ENCODE measurements at places on chromosomes 7 and 10.

DNA sequence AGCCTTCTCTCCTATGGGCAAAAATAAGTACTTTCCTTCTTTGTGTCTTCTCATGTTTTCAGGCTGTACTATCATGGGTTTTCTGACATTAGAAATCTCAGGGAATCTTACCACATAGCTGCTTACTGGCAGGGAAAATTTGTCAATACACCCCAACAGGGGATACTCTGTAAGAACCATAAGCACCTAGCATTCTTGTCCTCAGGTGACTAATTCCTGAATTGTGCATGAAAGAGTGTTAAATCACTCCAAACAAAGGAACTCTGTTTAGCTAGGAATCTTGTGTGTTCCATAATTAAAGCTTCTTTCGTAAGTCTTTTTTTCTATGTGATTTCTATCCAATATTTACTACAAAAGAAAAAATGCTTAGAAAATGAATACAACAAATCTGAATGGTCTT lies 206.7 kb upstream of the POT1 start:
- DNase-seq: no peak

- peak; percentile 30 for DNase-seq
Measured at GRCh38 chr7:44348300-44348699, 22.9 kb upstream of the CAMK2B start.

- no peak for DNase-seq
Measured at GRCh38 chr7:117739085-117739484, 134.2 kb downstream of the CTTNBP2 start.

DNA sequence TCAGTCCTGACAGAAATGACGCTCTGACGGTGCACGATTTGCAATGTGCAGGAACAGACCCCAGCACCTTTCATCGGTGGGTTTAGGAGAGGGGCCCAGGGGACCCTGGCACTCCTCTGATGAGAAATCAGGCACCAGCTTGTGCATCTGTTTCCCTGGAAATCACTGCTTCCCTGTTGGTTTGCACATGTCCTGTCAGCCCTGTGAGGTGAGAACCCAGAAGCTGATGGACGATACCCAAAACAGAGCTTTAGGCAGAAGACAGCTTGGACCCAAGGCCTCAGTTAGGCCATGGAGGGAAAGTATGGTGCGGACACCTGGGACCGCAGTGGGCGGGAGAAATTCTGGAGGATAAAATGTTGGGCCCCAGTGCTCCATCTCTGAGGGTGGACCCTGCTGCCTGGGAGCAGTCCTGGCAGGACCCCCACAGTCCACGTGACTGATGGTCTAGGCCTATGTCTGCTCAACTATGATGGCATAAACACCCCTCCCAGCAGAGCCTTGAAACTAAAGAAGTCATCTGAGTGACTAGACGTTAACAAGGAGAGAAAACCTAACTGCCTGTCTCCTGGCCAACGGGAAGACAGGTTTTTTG lies 242.8 kb downstream of the PTPRN2 start:
- DNase-seq: no peak

DNA sequence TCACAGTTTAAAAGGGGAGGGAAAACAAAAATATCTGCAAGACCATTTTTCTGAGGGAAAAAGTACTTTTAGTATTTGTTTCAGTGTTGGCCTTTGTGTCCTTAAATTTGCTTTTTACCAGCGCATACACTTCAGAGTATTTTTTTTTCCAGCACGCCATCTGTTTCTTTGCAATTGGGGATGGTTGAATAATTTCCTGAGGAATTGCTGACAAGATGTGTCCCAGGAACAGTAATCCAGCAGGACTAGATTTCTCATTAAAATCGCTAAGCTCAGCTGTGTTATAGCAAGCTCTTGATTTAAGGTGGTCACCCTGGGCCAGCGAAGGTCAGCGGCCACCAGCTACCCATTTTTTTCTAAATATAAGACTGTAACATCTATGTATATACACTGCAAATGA lies 156.9 kb upstream of the RHOBTB1 start:
- DNase-seq: no peak

GRCh38 chr10:26438534-26439341 lies 597 bp downstream of the APBB1IP start:
- no peak for DNase-seq

GRCh38 chr7:114631249-114631822 lies 216.7 kb downstream of the FOXP2 start:
- no peak for DNase-seq

DNA sequence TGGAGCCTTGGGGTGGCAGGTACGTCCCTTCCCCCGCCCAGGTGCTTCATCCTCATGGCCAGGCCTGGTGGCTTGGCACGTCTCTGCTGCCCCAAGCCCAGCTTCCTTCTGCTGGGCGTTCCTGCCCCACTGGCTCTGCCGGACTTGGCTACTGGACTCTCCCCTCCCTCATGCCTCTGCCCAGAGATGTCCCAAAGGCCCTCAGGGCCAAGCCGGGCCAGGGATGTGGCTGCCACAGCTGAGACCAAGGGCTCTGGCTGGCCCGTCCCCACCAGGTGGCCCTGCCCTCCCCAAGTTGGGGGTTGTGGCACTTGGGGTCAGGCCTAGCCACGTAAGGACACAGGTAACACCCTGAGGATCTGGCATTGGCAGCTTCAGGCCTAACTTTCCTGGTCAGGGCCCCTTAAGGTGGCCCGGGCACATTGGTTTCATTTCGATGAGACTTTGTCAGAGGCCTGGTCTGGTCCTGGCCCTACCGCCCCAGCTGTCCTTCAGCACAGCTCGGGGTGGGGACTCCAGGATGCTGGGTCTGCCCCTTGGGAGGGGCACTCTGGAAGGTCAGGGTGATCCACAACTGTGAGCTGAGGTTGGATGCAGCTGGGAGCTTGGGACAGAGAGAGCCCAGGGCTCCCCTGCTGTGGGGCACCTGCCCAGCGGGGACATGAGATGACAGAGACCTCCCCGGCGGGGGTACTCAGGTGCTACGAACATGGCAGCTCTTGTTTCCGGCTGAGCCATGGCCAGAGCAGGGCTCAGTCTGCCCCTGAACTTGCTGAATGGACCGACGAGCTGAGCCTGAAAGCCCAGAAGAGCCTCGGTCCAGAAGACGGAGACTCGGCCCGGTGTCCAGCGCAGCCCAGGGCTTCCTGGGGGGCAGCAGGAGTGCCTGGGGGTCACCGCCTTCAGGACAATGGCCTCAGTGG lies 2.9 kb downstream of the BHLHA15 start:
- DNase-seq: no peak

DNA sequence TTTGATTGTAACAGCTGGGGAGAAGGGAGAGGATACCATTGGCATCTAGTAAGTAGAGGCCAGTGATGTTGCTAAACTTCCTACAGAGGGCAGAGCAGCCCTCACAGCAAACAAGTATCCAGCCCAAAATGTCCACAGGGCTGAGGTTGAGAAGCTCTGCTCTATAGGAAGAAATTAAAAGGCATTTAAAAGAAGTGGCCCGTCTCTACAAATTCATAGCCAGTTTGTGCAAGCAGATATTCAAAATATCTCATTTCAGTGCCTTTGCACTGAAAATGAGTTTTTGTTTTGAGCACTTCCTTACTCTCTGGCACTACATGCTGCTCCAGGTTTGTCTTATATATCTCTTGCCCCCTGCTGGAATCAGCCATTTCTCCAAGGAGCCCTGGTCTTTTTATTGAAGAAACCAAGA lies 330.0 kb downstream of the BBS9 start:
- peak; percentile 61 for DNase-seq

GRCh38 chr10:28711041-28711440 lies 33.7 kb downstream of the BAMBI start:
- no peak for DNase-seq

DNA sequence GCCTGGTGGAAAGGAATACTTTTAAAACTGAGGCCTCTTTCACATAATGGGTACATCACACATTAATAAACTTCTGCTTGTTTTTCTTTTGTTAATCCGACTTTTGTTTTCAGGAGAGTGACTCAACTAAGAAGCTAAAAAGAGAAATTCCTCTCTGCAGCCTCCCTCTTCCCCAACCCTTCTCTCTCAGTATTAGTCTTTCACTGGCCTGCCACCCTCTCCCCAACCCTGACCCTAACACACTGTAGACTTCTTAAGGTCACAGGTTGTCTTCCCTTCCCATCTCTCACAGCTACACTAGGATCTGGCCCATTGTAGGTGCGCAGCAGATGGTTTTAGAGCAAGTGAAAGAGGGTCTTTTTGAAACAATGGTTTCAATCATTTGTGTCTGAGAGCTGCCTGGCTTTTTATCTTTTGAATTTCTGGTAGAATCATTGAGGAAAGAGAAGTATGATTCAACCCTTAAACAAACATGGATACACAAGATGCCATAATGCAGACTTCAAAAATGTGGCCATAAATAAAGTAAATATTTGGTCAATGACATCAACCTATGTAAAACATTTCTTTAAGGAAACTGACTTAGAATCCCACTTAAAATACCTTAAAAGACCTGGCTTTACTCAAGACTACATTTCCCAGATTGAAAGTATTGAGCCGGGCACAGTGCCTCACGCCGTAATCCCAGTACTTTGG lies 17.9 kb upstream of the FFAR4 start:
- DNase-seq: no peak

- no peak for DNase-seq
Measured at GRCh38 chr10:62643606-62644587, 160.6 kb upstream of the ADO start.

DNA sequence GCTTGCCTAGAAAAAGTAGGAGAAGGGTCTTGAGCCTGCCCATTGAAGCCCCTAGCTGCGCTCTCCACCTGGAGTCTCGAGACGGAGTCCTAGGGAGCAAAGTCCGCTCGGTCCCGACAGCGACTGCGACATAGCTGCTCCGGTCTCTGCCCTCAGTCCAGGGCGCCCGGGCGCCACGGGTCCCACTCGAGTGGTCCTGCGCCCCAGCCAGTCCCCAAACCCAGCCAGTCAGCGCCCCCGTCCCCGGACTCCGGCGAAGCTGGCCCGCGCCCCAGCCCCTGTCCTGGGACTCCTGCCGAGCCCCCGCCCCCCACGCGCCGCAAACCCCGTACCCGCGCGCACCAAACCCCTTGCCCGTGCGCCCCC lies 490 bp downstream of the TNS3 start:
- DNase-seq: no peak

- no peak for DNase-seq
Measured at GRCh38 chr7:14115701-14116100, 126.2 kb upstream of the ETV1 start.

DNA sequence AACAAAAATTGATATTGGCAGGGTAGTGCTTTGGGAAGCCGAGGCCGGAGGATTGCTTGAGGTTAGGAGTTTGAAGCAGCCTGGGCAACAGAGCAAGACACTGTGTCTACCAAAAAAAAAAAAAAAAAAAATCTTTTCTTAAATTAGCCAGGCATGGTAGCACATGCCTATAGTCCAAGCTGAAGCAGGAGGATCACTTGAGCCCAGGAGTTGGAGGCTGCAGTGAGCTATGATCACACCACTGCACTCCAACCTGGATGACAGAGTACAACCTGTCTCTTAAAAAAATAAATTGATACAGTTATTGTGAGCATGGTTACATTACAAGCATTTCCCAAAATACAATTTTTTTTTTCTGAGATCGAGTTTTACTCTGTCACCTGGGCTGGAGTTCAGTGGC lies 59.4 kb upstream of the SVIL start:
- DNase-seq: no peak

- peak; percentile 86 for DNase-seq
Measured at GRCh38 chr7:147485660-147486210, 1104.8 kb upstream of the C7orf33 start.

All from NCI-H524 (cell line).